ENCODE measurements at places on chromosomes 12 and 14. TPM values are rescaled to one million over a fixed set of nuclear protein-coding genes. Genes with fewer than 3 reads are reported as not detected.
A peak's percentile ranks its signal among the peaks of the same experiment; 100 is the strongest.

DNA sequence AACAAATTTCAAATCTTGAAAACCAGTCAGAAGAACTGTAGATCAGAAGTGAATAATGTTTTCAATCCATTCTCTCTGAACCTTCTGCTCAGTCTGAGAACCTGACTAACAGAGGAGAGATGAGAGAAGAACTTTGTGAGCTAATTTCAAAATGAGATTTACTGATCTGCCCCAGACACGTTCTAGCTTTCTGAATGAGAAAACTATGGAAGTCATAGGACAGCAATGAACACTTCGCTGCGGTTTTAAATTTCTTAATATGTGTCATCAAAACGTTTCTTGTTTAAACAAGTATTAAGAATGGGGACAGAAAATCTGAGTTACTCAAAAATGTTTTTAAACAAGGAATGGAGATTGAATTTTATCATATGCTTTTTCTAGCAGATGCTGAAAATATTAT lies 66.6 kb upstream of the FAR2 start:
- DNase-seq, result no peak

The GLTP gene
- 19.4 TPM for polyA plus RNA-seq

The CCDC197 gene
- 1.3 TPM for polyA plus RNA-seq

DNA sequence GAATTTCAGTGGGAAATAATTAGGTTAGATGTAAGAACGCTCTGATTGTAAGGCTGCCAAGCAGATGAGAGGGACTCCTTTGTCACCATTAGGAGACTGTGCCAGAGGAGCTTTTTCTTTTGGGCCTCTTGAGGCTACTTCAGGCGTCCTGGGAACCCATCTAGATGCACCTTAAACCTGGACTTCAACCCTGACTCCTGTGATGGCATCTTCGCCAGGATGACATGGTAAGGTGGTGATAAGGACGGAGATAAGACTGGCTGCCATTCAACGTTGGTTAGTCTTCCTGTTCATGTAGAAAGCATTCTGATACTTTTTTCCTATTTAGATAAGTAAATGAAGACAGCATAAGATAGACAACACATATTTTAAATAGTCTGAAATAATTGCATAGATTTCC lies 36.3 kb downstream of the STK38L start:
- DNase-seq, result no peak

The PTPRQ gene
- 0.04 TPM for polyA plus RNA-seq

DNA sequence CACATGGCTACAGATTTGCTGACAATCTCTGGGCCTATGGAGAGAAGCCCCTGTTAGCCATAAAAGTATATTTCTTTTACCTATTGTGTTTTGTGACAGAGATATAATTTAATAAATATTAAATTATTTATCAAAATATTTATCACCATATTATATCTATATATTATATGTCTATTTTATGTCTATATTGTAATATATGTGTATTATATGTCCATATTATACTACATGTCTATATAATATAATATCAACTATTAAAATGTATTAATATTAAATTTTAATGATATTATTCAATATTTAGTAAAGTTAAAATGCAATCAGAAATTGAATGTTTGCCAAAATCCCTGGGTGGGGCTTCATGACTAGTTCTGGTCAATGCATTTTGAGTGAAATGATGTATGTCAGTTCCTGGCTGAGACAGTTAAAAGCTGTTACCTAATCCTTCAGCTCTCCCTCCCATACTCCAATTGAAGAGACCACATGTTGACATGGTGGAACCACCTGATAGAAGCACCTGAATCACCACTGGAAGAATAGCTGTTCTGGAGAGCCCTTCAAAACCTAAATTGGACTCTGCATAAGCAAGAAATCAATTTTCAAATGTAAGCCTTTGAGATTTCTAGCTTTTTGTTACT lies 357.3 kb upstream of the DDHD1 start:
- DNase-seq, result no peak

The DPPA3 gene
- not detected for polyA plus RNA-seq

The TRHDE gene
- polyA plus RNA-seq, result 0.10 TPM

- no peak for DNase-seq
Measured at GRCh38 chr14:21049271-21049673, 7.1 kb downstream of the RNASE7 start.

DNA sequence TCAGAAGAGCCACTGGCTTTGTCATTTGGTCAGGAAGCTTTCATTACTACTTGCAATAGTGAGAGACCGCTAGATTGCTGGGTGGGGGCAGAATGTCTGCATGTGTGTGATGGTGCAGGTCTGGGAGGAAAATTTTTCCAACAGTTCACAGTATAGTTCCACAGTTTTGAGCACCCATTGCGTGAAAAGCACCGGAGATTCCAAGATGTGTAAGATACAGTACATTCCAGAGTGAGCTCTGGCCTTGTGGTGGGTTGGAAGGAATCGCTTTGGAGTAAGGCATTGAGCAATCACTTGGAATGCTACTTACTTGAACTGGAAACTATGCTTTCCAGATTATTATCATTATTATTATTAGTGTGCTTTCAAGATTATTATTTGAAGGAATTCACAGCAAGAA lies 47.6 kb upstream of the FRMD6 start:
- no peak for DNase-seq

DNA sequence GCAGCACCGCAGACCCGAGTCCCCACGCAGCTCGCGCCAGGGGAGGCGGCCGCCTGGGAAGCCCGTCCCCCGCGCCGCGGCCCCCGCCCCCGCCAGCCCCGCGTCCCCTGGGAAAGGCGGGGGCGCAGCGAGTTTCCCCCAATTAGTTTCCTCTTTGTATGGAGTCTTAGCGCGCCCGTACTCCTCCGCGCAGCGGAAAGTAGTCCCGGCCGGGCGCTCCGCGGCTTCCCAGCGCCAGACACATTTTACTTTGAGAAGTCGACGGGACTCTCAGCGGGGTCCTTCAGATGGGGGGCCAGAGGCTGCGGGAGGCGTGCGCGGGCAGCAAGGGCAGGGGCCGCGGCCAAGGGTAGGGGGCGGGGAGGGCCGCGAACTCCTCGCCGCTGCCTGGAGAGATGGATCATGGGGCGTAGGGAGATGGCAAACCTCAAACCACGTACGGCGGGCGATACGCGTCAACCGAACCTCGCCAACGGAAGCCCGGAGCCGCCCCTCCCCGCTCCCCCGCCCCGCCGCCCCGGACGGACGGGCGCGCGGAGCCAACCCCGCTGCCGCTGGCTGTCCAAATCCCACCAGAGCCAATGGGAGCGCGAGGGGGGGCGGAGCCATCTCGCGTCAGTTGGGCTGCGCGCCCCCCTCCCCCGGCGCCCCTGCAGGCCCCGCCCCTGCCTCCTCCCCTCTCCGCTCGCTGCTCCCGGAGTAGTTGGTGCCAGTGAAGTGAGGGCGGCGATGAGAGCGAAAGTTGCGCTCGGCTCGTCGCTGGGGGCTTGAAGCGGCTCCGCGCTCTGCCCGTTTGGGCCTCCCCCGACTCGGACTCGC lies at the start of gene RCOR1:
Gene RCOR1 (plus strand): TSS at position 706 of the 819 bp plus-strand sequence. CDS start 238 bp downstream, outside the sequence.
- peak; percentile 98 for DNase-seq

The OTOGL gene
- 0.04 TPM for polyA plus RNA-seq

The A2ML1 gene
- polyA plus RNA-seq, result not detected

The PRB2 gene
- polyA plus RNA-seq, result not detected

The POLE2 gene
- 2.0 TPM for polyA plus RNA-seq

- no peak for DNase-seq
Measured at GRCh38 chr14:73829071-73829470, 22.6 kb upstream of the PTGR2 start.

GRCh38 chr12:11811008-11811407 lies 161.5 kb downstream of the ETV6 start:
- no peak for DNase-seq

- no peak for DNase-seq
Measured at GRCh38 chr12:18146363-18146762, 56.4 kb upstream of the RERGL start.

The BEGAIN gene
- polyA plus RNA-seq, result 0.20 TPM

The ZC2HC1C gene
- polyA plus RNA-seq, result 3.7 TPM

- no peak for DNase-seq
Measured at GRCh38 chr12:111692575-111693210, 6.8 kb downstream of the ACAD10 start.

The FAM161B gene
- polyA plus RNA-seq, result 3.3 TPM

DNA sequence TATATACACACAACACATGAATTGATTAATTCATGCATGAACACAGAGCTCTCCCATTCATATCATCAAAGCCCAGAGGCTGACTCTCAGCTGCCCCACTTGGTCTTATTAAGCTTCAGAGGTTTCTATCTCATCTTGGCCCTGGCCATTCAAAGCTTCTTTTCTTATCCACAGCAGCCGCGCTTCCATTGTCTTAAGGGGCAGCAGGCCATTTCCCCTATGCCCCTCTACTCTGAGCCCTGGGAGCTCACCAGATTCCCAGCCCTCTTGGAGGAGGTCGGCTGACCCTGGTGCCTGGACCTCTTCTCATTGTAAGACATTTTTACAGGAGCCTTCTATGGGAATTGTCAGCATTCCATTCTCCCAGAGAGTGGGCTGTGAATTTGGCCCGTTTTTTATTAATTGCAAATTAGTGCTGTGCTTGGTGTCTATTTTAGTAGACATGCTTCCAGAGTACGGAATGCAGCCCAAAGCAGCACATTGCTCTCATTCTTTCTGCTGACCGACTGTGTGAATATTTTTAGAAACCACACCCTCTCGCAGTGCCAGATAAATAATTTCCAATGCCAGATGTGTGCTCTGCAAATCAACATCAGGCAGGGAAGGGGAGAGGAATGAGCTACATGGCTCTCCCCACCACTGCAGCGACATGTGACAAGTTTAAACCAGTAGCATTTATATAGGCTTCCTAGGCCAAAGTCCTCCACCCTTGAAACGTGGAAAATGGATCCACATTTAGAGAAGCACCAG lies 58.5 kb downstream of the NUAK1 start:
- DNase-seq, result no peak

The SLC10A1 gene
- not detected for polyA plus RNA-seq

GRCh38 chr14:68735856-68736255 lies 57.0 kb downstream of the ZFP36L1 start:
- no peak for DNase-seq

- no peak for DNase-seq
Measured at GRCh38 chr12:59429766-59430165, 166.1 kb upstream of the SLC16A7 start.

The VAMP1 gene
- 2.7 TPM for polyA plus RNA-seq

GRCh38 chr12:218728-219590 lies 5.0 kb upstream of the SLC6A12 start:
- DNase-seq, result no peak

GRCh38 chr14:102606296-102606695 lies 13.8 kb downstream of the RCOR1 start:
- no peak for DNase-seq

- no peak for DNase-seq
Measured at GRCh38 chr12:14577344-14577743, 9.7 kb upstream of the PLBD1 start.

GRCh38 chr12:92295523-92295922 lies 149.9 kb upstream of the BTG1 start:
- DNase-seq, result no peak

DNA sequence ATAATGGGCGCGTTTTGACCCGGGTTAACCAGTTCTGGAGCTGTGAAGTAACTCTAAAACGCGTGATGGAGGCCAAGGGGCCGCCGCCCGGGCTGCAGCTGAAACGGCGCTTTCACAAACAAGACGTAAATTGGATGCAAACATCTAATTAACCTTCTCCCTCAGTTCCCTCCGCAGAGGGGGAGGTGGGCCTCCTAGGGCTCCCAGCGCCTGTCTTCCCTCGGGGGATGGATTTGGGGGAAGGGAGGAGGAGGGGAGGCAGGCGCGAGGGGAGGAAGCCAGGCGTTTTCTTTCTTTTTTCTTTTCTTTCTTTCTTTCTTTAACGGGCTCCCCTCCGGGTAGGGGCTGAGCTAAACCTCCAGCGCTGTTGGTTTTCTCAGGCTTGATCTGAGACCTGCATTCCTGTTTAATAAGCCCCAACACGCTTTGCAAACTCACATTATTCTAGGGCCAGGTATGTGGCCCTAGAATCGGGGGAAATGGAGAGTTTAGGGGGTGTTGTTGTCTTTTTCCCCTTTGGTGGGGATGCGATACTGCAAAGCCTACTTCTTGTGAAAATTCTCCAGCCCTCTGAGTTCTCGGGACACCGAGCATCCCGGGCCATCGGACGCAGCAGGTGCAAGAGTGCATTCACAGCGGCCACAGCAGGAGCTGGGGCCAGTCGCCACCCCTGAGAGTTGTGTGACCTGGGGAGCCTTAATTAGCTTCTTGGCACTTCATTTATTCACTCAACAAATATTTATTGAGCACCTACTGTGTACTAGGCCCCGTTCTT lies 43.6 kb upstream of the LHX5 start:
- DNase-seq, result no peak

DNA sequence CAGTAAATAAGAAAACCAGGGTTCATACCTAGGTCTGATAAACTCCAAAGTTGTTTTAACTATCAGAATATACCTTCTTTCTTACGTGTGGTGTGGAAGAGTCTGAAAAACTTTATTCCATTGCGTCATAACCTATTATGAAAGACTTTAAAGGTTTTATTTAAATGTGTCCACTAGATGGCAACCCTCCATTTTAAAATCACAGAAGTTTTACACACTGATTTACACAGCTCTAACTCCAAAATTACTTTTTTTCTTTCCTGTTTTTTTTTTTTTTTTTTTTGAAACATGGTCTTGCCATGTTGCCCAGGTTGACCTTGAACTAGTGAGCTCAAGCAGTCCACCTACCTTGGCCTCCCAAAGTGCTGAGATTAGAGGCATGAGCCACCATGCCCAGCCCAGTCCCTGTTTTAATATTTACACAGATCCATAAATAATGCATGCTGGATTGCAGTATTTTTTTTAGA lies 17.3 kb upstream of the TMPRSS12 start:
- DNase-seq, result no peak

GRCh38 chr12:27779416-27779919 lies 565 bp upstream of the KLHL42 start:
- DNase-seq, result no peak

- DNase-seq, result no peak
Measured at GRCh38 chr12:52225752-52226151, 7.3 kb upstream of the KRT7 start.

The KCNH3 gene
- 0.17 TPM for polyA plus RNA-seq

DNA sequence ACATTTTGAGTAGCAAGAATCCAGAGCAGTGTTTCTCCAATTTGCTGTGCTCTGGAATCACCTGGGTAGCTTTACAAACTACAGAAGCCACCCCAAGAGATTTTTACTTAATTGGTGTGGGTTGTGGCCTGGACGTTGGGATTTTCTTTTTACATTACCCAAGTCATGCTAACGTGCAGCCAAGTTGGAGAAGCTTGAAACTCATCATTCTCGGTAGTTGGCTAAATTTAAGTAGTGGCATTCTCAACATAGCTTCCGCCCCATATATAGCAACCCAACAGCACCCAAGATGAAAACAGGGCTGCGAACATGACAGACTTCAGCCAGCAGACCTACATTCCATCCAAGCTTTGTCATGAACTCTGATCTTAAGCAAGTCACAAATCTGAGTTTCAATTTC lies 25.0 kb downstream of the DAD1 start:
- DNase-seq, result no peak

- no peak for DNase-seq
Measured at GRCh38 chr14:22423958-22424357, 165.1 kb downstream of the DAD1 start.

- no peak for DNase-seq
Measured at GRCh38 chr12:53500142-53500775, 824 bp upstream of the TARBP2 start.

GRCh38 chr14:75913183-75913582 lies 68.6 kb downstream of the TGFB3 start:
- DNase-seq, result no peak

GRCh38 chr12:111757361-111758119 lies 9.2 kb upstream of the ALDH2 start:
- peak; percentile 34 for DNase-seq
